ENCODE measurements at places on chromosomes 12 and 14.

- no peak for DNase-seq
Measured at GRCh38 chr12:50411051-50411660, 10.5 kb downstream of the LARP4 start.

- no peak for DNase-seq
Measured at GRCh38 chr14:35519986-35520385, 14.0 kb upstream of the INSM2 start.

- no peak for DNase-seq
Measured at GRCh38 chr12:79934281-79935020, 446 bp downstream of the PPP1R12A start.

DNA sequence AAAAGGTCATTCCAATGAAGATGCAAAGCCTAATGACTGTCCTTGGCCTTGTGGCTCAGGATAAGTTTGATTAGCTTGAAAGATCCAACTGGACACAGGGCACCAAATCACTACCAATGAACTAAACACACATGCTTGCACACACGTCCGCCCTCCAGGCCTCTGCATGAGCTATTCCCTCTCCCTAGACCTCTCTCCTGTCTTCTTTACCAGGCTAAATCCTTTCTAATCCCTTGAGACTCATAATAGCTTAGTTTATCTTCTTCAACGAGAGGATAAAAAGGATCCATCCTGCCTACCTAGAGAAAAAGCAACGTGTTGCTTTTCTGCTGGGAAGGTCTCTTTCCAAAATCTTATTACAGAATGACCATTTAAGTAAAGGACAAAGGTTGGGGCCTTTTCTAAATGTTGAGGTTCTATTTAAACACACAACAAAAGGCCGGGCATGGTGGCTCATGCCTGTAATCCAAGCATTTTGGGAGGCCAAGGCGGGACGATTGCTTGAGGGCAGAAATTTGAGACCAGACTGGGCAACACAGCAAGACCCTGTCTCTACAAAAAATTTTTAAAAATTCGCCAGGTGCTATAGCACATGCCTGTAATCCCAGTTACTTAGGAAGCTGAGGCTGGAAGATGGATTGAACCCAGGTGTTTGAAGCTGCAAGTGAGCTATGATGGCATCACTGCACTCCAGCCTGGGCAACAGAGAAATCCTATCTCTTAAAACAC is 22.4 kb downstream of the PXN start:
- DNase-seq: no peak

DNA sequence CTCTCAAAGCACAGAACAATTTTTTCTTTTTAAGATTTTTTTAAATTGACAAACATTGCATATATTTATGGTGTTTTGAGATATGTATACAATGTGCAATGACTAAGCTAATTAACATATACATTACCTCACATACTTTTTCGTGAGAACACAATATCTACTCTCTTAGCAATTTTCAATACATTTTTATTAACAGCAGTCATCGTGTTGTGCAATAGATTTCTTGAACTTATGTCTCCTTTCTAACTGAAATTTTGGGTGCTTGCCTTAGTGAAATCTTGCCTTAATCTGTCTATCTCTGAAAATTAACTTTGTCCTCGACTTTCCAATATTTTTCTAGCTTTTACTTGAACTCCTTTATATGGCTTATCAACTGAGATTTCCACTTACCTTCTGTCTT is 6.8 kb downstream of the OR10A7 start:
- DNase-seq: no peak

- DNase-seq: peak; percentile 16
Measured at GRCh38 chr14:21825149-21825743, 151.6 kb upstream of the OR4E1 start.

DNA sequence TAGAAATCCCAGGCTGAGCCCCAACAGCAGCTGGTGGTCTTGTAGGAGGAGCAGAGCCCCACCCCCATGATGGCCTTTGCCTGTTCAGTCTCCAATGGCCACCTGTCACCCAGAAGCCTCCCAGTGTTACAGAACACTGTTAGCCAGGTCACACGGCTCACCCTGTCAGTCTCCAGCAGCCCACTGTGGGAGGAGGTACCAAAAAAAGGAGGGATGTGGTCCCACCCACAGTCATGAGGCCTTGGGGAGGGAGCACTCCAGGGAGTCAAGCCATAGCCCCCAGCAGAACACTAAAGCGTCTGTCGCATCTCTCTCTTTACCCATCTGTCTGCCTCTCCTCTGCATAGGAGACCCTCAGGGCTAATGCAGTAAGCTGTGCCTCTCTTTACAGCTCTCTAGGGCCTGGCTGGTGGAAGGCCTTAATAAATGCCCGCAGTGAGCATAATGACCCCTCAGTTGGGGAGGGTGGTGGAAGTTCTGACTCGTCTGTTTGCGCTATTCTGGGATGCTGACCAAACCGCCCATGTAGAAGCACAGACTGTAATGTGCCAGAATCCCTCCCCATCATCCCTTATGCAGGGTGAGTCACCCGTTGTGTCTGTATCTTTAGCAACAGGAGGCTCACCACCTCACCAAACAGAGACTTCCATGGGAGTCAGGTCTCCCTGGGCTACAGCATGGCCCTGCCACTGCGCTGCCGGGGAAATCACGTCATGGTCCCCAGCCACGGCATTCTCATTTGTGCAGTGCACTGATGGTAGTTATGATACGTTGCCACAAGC is 14.6 kb downstream of the C14orf132 start:
- no peak for DNase-seq

DNA sequence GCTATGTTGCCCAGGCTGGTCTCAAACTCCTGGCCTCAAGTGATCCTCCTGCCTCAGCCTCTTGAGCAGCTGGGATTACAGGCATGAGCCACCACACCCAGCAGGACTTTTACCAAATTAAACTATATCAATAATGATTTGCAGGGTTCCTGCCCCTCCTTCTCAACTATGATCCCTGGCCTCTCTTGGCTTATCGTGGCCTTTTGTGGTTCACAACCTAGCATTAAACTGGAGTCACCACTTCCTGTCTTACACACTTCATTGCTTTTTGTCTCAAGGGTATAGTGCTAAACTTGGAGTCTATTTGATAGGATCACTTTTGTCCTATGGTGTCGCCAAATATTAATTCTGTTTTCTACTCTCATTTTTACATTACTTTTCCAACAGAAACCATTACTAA is 64.5 kb downstream of the SEC23A start:
- no peak for DNase-seq

DNA sequence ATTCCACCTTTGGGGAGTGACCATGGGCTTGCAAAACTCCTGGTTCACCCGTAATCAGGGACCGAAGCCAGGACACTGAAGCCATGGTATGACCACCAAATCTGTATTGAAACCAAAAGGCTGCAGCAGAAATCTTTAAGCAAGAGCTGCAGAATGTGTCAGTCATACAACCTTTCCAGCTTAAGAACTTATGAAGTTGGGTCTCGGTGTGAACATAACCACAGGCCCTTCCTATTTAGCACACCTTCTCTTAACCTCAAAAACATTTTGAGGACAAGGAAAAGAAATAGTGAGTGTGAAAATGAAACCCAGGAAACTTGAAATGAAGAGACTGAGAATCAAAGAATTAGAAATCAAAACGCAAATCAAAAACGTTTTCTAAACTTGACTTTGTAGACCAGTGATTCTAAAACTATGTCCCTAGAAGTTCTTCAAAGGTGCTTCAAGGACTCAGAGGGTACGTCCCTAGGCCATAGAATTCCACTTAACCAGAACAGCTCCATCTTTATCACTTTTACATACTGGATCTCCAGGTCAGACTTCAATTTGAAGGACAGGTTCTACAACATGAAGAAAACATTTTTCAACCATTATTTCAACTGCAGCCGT is 231.6 kb upstream of the GRIP1 start:
- no peak for DNase-seq

DNA sequence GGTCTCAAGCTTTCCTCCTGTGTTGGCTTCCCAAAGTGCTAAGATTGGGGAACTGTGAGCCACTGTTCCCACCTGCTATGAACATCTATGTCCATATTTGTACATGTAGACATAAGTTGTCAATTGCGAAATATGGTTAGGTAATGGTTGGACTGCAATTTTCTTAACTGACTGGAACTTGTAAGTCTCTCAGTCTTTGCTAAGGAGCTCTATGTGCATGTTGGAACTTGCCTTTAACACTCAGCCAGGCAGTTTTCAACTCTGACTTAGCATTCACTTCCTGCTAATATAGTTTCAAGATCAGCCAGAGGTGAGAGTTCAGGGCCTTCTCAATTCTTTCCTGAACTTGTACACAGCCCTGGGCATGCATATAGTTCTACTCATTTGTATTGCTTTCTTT is 44.5 kb upstream of the EEA1 start:
- DNase-seq: no peak

- no peak for DNase-seq
Measured at GRCh38 chr12:47818467-47819137, 1.1 kb downstream of the HDAC7 start.

- no peak for DNase-seq
Measured at GRCh38 chr12:131671871-131672270, 39.0 kb upstream of the SFSWAP start.

- no peak for DNase-seq
Measured at GRCh38 chr14:100534528-100535286, 52.5 kb downstream of the BEGAIN start.

- no peak for DNase-seq
Measured at GRCh38 chr12:132551641-132552031, 58.7 kb downstream of the LRCOL1 start.

DNA sequence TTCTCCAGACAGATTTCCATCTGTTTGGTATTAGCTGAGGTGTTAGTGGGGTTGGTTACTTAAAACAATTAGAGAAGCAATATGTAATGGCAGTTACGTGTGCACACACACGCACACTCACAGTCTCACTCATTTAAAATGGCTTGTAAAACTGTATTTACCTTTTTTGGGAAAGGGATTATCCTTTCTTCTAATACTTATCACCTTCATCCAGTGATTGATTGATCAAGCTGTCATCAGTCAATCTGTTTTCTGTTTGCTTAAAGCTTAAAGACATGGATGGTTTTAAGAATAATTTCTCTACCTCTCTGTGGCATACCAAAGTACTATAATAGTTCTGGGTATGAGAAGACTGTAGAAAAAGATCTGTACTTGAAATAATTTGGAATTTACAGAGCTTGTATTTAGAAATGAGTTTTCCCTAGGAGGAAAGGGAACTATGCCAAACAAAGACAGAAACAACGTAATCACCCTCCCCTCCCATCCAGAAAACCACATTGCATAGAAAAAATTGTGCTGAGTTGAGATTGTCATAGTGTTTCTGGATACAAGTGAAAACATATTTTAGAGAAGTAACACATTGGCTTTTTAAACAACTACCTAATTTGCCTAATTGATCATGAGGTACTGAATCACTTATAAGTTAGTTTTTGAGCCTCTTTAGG is 455.8 kb downstream of the PCNX1 start:
- DNase-seq: no peak

DNA sequence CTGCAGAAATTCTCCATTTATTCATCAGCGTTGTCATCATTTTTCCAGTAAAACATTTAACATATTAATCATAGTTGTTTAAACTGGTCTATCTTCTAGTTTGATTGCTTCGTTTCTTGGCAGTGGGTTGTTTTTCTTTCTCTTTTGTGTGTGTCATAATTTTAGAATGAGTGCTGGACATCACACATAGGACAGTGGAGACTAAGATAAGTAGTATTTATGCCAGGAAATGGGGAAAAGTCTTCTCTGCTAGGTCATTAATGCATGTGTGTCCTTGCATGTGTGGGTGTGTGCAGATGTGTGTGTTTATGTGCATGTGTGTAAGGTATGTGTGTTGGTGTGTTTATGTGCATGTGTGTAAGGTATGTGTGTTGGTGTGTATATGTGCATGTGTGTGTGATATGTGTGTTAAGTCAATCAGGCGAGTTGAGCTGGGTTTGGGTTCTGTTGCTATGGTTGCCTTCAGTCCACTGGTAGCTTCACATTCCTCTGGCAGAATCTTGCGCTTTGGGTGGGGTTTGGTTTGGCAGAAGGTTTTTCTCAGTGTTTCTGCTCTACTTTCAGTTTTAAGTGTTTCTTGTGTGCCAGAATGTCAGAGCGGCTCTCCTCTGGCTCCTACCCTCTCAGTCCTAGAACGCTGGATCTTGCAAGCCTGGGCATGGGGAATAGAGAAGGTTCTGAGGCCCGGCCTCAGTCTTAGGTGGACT is 7.8 kb upstream of the ADGRD1 start:
- DNase-seq: no peak

DNA sequence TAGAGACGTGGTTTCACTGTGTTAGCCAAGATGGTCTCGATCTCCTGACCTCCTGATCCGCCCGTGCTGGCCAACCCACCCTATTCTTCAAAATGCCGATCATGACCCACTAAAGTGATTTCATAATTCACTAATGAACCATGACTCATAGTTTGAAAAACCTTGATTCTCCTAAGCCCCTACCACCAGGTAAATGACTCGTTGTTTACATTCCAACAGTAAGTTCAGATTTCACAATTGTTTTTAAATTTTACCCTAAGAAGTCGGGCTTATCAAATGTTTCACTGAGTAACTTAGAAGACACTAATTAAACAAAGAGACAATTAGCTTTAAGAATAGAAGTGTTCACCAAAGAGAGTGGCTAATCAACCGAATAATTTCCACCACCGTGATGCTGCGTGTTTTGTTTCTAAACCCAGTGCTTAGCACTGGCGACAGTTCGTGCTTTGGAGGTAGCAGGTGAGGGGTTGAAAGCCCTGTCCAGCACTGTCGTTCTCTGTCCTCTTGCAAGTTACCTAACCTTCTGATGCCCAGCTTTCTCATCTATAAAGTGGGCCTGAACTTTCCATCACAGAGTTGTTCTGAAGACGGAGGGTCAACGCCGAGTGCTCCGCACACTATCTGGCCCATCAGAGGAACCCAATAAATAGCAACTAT is 136.5 kb downstream of the NTF3 start:
- DNase-seq: no peak

- DNase-seq: no peak
Measured at GRCh38 chr14:71579331-71579730, 352.9 kb upstream of the RGS6 start.

GRCh38 chr14:97196336-97196735 is 399.2 kb downstream of the VRK1 start:
- no peak for DNase-seq

DNA sequence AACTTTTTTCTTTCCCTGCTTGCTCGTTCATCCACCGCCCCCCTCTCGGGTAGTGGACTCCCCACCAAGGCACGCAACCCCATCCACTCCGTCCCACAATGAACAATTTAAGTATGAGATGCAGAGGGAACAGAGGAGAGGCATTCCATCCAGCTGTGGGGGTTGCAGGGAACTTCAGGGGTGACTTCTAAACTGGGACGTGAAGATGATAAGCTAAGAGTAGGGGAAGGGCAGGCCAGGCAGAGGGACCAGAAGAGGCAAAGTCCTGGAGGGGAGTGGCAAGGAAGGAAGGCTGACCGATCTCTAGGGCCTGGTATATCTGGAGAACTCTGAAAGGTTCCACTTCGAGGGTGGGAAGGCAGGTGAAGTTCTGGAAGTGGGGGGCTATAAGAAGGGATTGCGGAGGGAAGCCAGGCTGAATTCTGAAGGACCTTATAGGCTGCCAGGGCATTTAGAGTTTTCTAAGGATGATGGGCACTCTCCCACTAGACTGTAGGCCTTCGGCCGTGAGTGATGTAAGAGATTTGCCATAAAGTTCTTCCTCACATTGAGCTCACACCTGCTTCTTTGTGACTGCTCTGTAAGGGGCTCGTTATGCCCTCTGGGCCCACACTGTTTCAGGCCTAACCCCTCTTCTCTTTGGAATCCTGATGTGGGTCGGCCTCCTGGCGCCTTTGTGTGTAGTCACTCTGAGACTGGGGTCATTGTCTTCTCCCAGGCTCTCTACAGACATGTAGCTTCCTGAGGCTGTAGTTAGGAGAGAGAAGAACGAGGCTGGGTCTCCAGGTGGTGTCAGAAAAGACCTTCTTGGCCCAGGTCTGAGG is 12.1 kb downstream of the NFATC4 start:
- no peak for DNase-seq

GRCh38 chr12:15230137-15230536 is 8.9 kb upstream of the RERG start:
- no peak for DNase-seq

- no peak for DNase-seq
Measured at GRCh38 chr12:31491841-31492598, 98.9 kb downstream of the DENND5B start.
